Memory B cell (primary cell): ENCODE measurements at places on chromosomes 16 and 17.

DNA sequence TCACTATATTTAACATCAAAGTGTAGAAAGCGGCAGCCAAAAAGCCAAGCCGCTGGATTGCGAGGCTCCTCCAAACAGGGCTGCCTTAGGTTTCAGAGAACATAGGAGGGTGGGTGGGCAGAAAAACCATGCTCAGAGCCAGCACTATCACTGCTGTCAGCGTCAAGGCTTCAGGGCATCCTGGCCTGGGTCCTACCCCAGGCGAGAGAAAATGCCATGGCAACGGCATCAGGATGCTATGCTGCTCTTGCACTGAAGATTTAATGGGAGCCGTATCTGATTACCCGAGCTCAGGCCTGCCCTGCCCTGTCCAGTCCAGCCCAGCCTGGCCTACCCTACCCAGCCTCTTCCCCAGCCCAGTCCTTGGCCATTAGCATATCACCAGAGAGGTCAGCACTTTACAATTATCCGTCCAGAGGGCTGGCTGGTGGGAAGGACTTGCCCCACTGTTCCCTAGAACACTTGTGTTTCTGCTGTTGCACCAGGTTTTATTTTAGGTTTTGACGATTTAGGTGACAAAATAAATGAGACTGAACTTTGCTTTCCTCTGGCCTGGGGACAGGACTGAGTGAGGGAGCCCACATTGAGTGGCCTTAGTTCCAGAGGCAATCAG lies 61.1 kb downstream of the TOM1L2 start:
- no peak for DNase-seq

DNA sequence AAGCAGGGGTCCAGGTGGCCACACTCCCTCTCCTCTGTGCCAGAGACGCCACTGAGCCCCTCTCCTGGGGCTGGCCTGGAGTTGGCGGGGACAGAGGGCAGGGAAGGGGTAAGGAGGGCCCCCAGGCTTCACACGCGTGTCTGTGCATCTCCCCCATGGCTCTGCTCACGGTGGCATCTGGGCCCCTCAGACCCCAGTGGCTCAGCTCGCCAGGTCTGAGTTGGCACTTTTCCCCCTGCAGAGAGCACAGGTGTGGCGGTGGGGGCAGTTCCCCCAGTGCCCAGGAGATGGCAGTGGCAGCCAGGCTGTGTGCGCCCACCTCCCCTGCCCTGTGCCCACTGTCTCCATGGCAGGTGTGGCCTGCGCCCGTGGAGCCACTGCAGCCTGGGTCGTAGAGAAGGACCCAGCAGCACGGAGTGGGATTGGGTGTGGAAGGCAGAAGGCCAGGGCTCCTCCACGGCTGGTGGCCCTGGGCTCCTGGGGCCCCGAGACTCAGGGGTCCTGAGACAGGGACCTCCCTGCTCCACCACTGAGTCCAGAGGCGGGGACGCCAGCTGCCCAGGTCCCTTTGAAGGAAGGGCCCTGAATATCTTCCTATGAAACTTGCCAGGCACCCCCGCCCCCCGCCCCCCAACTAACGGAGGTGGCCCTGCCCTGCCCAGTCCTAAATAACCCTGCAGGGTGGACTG lies 4.3 kb upstream of the APRT start:
- DNase-seq, result peak; percentile 67

DNA sequence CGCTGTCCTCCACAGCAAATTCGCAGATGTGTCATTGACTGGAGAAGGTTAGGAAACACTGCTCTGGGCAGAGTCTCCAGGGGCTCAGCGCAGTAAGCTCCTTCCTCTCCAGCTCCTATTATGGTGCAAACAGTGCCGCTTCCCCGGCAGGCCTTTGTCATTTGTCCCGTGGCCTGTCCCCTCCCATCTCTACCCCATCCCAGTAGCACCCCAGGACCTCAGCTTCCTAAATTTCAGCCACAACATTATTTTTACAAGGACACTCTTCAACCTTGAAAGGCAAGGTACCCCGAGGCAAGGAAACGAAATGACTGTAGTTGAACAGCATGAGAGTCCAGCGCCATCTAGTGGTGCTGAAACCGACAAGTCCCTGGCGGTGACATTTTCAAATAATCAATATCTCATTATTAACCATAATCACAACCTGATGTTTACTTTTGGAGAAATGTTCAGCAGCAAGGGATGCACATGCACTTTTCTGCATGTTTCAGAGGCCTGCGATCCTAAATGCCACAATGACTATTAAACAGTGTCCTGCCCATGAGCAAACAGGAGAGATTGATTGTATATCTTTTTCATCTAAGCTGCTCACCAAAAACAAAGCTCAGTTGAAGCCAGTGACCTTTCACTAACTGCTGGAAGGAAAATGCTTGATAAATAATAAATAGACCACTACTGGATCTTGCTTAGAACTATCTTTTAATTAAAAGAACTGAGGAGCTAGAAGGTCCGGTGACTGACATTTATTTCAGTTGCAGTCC lies 16.5 kb downstream of the MRPS23 start:
- DNase-seq, result peak; percentile 51

- no peak for DNase-seq
Measured at GRCh38 chr17:12659500-12659899, 6.2 kb upstream of the MYOCD start.
